ENCODE measurements at places on chromosomes 16 and 17.

DNA sequence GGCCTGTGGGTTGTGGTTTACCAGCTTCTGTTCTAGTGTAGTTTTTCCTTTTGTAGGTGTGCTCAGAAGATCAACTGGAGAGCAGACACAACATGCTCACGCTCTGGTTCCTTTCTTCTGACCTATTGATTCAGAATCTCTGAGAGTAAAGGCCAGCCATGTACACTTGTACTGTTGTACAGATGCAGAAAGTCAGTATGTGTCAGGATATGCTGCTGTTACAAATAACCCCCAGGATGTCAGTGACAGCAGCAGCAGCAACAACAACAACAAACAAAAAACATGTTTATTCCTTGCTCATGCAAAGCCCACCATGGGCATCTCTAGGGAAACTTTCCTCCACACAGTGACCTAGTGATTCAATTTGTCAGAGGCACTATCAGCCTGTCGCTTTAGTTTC is 154.8 kb upstream of the RBFOX1 start:
- DNase-seq = no peak

- DNase-seq = no peak
Measured at GRCh38 chr16:3518292-3518985, 17.6 kb downstream of the CLUAP1 start.

DNA sequence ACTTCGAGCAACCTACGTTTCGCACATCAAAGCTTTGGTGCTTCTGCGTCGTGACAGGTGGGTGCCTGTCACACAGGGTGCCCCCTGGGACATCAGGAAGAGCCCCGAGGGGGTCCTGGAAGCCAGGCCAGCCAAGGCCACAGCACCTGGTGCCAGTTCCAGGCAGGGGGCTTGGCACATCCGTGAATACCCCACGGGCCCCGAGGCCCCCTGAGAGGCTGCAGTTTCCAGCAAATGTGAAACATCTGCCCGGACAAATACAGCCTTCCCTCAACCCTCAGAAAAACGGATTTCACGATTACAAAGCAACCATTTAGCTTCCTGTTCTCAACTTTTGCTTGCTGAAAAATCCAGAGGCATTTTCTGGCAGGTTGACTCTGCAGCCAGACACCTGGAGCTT is 109.3 kb upstream of the METRNL start:
- no peak for DNase-seq

- no peak for DNase-seq
Measured at GRCh38 chr16:57089406-57089805, 3.0 kb upstream of the CPNE2 start.

GRCh38 chr16:14292051-14292825 is 221.1 kb downstream of the MRTFB start:
- DNase-seq = no peak

DNA sequence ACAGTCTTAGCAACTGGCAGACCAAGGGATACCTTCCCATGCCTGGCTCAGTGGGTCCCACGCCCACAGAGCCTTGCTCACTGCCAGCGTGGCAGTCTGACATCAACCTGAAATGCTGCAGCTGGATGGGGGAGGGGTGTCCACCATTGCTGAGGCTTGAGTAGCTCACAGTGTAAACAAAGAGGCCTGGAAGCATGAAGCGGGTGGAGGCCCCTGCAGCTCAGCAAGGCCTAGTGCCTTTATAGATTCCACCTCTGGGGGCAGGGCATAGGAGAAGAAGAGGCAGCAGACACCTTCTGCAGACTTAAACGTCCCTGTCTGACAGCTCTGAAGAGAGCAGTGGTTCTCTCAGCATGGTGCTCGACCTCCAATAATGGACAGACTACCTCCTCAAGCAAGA is 263.2 kb downstream of the KIF2B start:
- DNase-seq = no peak

GRCh38 chr16:79316004-79316458 is 284.5 kb downstream of the MAF start:
- DNase-seq = no peak

GRCh38 chr17:76123191-76123499 is 17.9 kb downstream of the FOXJ1 start:
- DNase-seq = no peak

DNA sequence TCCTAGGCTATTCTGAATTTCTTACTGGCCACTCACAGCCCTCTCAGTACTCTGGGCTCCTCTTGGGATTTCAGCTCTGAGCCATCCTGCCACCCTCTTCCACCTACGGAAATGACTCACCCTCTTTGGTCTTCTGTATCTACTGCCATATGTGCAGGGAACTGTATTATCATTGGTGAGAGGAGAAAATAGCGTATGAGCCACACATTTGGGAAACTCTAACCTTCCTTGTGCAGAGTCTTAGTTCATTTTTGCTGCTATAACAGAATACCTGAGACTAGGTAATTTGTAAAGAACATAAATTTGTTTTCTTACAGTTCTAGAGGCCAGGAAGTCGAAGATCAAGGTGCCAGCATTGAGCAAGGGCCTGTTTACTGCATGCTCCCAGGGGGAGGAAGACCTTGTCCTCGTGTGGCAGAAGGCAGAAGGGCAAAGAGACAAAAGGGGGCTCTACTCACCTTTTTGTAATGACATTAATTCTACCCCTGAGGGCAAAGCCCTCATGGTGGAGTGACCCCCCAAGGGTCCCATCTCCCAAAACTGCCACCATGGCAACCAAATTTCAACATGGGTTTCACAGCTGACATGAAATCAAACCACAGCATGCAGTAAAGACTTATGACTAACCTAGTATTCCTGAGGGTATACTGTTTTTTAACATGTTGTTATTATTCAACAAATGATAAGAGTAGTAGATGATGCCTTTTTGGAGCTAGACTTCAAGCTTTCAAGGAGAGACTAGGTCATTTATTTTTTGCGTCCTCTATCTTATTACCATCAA is 191.8 kb downstream of the PRKCA start:
- DNase-seq = no peak

GRCh38 chr17:58184308-58184985 is 8.1 kb upstream of the EPX start:
- DNase-seq = no peak

- no peak for DNase-seq
Measured at GRCh38 chr17:44323359-44324091, 1.1 kb downstream of the SLC25A39 start.

DNA sequence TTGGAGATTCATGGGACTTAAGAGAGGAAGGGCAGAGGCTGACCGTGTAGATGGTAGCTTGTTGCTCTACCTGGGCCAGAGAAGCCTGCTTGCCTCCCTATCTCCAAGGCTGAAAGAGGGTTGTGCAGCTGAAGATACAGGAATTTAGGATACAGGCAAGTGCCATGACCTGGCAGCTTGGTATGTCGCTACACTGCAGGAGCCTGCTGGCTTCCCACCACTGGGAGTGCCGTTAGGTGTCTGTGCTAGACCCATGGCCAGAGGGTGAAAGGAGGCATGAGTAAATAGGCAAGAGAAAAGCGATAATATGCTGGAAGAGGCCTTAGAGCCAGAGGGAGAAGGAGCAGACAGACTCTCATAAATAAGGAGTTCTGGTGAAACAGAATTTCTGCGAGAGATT is 10.6 kb downstream of the NAA60 start:
- DNase-seq = no peak

DNA sequence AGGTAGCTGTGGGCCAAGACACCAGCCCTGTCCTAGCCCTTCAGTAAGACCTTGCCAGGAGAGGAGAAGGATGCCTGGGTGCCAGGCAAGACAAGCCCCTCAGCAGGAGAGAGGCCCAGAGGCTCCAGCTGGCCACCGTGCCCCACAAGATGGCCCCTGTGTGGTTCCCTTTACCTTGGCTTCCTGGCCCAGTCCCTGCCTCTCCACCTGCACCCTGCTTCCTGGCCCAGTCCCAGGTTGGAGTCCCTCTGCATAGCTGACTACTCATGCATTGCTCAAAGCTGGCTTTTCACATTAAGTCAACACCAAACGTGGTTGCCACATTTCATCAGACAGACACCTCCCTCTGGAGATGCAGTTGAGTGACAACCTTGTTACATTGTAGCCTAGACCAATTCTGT is 4.0 kb downstream of the SYNGR3 start:
- peak; percentile 71 for DNase-seq

DNA sequence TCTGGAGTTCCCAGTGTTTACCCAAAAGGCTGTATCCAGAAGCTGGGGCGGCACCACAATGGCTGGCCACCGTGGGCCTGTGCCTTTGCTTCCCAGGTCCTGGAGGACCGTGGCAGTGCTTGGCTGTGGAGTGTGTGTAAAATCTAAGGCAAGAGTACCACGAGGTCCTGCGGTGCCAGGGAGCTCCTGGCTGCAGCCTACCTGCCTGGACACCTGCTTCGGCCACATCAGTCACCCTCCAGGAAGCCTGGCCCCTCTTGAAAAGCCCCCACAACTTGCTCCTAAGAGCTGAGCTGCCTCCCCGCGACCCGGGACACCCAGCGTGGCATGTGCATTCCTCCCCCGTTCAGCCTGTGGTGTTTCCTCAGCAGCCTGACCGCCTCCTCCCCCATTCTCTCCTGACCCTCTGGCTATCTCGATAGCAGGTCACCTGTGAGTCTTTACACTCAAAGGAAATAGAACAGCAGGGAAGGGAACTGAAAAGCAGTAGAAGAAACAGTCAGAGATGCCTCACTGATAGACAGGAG is 7.9 kb downstream of the TIMM22 start:
- DNase-seq = no peak

DNA sequence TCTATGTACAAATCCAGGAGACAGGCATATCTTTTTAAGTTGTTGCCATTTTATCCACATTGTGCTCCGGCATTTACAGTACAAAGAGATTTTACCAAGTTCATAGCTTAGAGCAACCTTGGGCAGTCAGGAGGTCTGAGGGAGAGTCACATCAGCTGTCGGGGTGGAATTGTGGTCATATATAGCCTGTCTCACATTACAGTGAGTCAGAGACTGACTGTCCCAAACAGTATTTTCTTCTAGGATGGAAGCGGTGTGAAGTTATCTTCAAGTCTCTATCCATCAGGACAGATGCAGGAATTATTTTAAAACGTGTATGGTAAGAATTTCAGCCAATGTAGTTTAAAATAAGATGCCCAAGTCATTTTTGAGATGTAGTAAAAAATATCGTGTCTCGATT is 53.0 kb downstream of the GPRC5B start:
- no peak for DNase-seq

DNA sequence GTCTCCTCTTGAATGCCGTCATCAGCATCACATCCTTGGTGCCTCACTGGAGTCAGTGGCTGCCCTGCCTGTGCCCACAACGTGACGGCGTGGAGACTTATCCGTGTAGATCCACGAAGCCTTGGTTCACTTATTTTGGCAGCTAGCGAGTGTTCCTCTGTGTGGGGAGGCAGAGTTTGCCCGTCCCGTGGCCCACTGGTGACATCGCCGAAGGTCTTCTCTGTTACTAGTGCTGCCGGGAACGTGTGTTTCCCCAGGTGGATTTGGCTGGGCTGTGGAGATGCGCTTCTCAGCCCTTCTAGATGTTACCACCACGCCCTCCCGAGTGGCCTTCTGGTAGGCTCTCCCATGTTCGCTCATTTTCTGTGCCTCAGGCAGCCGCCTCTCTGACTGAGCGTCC is 169.6 kb downstream of the SEC14L1 start:
- DNase-seq = no peak

All from T47D (cell line).